Hepatic stellate cell (primary cell): ENCODE measurements at places on chromosomes 3 and 15.
A peak's percentile ranks its signal among the peaks of the same experiment; 100 is the strongest.

DNA sequence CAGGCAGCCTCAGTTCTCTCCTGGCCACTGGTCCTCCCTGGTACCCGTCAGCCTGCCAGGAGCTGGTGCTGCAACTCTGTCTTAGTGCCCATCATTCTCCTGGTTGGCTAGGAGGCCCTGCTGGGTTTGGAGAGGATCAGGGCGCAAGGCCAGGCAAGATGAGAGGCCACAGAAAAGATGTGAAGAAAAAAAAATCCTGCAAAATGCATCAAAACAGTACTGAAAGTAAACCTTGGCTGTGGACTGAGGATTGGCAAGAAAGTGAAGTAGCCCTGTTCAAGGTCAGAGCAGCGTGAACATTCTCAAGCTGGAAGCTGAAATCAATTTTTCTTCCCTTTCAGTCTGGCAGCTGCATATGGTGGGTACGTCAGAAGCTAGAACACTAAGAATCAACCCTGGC, 74.2 kb downstream of the GTF2E1 start:
- no peak for DNase-seq

DNA sequence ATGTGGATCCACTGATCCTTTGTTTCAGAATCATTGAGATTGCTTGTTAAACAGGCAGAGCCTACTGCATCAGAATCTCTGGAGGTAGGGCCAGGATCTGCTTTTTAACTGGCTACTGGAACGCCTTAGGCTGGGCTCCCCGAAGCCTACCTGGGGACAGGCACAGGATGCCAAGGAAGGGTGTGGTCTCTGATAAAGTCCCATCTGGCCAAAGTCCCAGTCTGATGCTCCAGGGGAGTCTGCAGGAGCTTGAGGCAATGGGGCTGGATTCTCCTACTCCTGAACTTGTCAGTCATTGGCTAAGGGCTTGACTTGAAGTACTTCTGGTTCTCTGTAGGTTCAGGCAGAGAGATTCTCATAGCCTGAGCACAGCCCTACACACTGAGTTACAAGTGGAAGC, 22.4 kb upstream of the CCK start:
- no peak for DNase-seq

- no peak for DNase-seq
Measured at GRCh38 chr3:169009453-169009852, 654.1 kb downstream of the MECOM start.

DNA sequence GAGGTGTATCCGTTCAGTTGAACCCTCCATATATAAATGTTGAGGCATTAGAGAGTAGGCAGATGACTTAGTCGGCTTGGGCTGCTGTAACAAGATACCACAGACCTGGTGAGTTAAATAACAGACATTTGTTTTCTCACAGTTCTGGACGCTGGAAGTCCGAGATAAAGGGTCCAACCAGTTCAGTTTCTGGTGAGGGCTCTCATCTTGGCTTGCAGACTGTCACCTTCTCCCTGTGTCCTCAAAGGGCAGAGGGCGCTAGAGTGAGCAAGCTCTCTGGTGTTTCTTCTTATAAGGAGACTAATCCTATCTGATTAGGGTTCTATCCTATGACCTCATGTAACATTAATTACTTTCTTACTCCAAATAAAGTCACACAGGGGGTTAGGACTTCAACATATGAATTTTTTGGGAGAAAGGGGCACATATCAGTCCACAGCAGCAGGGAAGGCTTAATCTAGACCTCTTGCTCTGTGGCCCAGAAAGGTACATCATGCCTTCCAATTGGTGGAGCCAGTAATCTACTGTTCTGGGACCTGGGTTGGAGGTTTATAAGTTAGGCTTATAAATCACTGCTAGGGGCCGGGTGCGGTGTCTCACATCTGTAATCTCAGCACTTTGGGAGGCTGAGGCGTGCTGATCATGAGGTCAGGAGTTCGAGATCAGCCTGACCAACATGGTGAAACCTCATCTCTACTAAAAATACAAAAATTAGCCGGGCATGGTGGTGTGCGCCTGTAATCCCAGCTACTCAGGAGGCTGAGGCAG, 26.3 kb upstream of the SLC28A2 start:
- DNase-seq, result no peak

GRCh38 chr3:15623535-15624440, 22.2 kb downstream of the BTD start:
- DNase-seq, result no peak

- DNase-seq, result no peak
Measured at GRCh38 chr3:118292841-118293240, 741.8 kb downstream of the IGSF11 start.

GRCh38 chr3:90007778-90008499, 900.5 kb downstream of the EPHA3 start:
- DNase-seq, result no peak

DNA sequence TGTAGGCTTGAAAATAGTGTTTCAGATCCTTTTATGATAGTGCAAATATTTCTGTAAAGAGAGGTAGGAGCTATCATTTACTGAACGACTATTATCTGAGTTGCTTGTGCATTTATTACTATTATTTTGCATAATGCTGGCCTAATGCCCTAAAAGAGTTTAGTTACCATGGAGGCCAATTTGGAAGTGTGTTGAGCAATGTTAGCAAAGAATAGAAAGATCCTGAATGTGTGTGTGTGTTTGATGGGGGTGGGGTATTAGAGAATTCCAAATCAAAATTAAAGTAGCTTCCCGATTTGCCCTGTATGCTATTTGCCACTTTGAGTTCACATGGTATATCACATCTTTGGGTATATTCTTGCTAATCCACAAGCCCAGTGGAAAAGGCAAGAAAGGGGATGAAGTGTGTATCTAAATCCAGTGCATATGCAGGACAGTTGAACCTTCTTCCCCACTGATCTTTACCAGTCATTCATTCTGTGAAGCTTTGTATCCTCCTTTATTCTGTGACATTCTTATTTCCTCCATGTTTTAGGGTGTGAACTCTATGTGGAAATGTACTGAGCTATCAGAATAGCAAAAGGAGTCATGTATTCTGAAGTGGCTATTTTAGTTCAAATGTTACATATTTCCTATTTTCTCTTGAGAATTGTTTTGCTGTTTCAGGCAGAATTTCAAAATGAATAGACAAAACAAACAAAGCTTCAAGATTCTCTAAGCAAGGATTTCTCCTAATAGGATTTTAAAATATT, 45.7 kb upstream of the PLSCR5 start:
- no peak for DNase-seq

DNA sequence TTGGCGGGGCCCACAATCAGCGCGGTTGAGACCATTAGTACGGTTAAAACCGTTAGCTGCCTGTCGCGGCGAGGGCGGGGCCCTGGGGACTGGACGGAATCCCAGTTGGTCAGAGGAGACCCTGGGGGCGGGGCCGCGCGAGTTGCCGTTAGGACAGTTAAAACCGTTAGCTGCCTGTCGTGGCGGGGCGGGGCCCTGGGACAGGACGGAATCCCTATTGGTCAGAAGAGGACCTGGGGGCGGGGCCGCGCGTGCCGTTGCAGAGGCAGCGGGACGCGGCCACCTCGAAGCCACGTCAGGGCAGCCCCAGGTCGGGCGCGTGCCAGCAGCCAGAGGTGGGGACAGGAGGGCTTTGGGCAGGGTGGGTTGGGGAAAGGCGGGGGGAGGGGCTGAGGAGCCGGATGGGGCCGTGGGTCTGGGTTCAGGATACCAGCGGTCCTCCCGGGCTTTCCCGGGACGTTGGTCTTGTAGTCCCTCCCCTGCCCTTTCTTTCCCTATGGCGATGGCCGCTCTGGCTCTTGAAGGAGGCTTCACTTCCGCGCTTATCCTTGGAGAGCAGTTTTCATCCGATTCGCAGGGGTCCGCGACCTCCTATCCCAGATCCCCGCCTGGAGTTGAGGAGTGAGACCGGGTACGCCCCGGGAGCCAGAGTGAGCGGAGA, 28.0 kb downstream of the KLHDC8B start:
- no peak for DNase-seq

DNA sequence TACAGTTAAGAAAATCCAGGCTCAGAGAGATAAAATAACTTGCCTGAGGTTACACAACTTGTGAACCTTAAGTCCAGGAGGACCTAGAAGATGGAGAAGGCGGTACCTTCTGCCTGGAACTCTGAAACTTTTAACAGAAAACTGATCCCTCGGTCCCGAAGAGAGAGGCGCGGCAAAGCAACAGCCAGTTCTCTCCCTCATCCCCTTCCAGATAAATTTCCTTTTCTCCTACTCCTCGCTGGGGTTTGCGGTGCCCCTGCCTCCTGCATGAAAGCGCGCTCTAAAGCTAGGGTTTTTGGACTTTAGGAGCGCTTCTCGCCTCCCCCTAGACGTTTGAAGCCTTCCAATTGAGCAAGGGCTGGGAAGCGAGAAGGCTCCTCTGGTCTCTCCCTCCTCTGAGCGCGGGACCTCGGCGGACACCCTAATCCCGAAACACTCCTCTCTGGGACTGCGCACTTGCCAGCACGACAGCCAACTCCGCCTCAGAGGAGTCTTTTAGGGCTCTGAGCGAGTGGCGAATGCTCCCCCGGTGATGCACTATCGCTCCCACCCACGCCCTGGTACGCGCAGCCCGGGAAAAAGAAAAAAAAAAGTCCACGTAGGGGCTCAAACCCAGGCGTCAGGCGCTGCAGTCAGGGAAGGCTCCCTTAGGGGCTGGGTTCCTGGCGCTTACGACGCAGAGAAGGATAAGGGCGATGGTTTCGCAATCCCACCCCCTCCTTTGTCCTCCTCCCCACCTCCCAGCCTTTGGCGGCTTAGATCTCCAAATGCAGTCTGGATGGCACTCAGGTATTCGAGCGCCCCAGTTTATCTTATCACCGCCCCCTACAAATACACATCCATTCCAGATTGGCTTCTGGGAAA, 7.9 kb upstream of the EOMES start:
- no peak for DNase-seq

DNA sequence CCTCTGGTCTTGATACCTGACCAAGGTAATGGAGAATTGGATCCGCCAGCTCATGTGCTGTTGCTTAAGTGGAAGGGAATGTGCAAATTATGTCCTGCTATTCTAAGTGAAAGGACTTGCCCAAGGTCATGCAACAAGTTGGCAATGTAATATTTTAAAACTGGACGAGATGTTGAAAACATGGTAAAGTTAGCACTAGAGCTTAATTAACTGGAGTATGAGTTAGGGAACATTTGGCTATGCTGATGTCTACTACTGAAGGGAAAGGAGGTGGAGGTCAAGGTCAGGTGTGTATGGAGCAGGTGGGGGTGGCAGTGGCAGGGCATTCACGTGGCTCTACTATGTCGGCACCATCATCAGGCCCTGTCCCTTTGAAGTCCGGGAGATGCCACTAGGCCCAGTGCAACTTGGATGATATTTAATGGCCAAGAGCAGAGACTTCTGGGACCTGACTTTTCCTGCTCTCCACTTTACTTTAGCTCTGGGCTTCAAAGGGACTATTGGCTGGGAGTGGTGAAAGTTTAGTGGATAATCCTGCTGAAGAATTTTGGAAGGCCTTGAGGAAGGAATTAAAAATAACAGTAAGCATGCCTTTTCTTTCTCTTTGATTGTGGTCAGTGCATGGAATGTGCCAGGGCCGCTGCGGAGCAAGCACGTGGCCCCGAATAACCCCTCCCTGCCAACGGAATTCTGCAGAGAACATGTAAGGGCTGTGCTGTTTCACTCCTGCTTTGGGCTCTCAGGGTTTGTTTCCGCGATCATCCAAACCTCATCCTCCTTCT, 14.9 kb downstream of the SMAD3 start:
- DNase-seq, result peak; percentile 78

DNA sequence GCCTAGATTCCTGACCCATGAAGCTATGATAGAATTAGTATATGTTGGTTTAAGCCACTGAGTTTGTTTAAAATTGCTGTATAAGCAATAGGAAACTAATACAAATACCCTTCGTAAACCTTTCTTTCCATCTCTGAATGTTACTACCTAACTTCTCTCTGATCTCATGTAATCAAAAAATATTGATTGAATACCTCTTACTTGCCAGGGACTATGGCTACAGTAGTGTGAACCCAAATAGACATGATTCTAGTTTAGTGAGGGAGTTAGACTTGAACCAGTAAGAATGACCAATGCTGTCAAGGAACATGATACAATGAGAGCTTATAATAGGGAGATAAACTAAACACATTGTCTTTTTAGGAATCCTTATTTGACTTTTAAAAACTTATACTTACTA, 19.4 kb downstream of the STT3B start:
- no peak for DNase-seq

DNA sequence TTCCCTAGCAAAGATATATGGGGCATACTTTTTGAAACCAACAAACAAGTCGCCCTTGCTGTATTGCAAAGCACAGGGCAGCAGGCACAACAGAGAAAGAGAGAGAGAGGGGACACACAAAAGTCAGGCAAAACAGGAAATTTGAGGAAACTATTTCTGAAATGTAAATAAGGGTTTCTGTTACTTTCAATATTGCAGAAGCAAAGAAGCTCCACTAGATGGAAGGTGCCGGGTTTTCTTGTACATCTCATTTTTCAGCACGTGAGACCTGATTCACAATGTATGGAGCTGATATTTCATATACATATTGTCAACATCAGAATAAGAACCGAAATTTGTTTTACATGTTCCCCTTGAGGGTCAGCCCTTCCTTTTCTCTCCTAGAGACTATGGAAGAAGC, 127.4 kb downstream of the FOXP1 start:
- no peak for DNase-seq

- DNase-seq, result no peak
Measured at GRCh38 chr15:52306270-52306669, 10.7 kb upstream of the MYO5C start.

DNA sequence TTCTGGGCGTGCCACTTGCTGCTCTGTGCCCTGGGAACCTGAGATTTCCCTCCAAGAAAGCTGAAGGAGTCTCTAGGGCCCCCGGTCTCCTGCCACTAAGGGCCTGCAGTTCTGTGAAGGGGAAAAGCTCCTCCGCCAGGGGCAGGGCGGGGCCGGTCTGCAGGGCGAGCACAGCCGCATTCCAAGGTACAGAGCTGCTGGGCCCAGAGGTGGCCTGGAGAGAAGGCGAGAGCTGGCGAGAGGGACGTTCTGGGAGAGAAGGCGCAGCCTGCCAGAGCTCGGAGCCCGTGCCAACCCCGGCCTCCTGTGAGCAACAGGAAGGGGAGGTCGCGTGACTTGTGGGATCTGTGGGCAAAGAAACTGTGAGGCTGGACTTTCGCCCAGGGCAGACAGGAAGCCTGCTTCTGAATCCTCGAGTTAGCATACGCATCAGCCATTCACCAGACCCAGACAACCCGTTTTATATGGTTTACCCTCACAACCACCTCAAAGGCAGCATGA, 500.4 kb downstream of the SHQ1 start:
- peak; percentile 57 for DNase-seq

GRCh38 chr3:71492974-71493771, 90.4 kb downstream of the FOXP1 start:
- DNase-seq, result no peak

DNA sequence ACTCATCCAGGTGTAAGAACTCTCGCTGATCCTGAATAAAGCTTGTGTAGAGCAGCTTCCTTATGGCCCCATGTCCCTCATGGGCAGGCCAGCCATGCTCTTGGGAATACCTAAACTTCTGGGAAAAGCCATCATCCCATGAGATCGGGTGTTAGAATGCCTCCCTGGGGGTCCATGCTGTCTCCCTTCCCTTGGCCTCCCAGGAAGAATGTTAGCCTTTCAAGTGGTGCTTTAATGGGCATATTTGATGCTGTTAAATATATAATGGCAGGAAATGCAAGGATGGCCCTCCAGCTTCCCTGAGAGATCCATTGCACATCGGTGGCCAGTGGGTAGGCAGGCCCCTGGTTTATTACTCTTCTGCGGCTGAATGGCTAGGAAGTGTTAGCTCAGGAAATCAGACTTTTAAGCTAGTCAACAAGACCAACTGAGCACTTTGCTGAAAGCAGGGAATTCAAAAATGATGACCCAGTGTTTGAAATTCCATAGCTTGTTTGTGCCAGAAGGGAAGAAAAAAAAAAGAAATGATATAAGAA, 60.5 kb upstream of the LRTM1 start:
- DNase-seq, result no peak

GRCh38 chr3:183212565-183212964, 40.5 kb upstream of the B3GNT5 start:
- DNase-seq, result no peak
